ENCODE measurements at places on chromosomes 2 and 18.

- no peak for DNase-seq
Measured at GRCh38 chr2:217935235-217935879, 67.4 kb downstream of the TNS1 start.

- DNase-seq: no peak
Measured at GRCh38 chr2:70708376-70709199, 59.4 kb downstream of the ADD2 start.

GRCh38 chr2:172084395-172084644, 987 bp upstream of the DLX1 start:
- DNase-seq: no peak

DNA sequence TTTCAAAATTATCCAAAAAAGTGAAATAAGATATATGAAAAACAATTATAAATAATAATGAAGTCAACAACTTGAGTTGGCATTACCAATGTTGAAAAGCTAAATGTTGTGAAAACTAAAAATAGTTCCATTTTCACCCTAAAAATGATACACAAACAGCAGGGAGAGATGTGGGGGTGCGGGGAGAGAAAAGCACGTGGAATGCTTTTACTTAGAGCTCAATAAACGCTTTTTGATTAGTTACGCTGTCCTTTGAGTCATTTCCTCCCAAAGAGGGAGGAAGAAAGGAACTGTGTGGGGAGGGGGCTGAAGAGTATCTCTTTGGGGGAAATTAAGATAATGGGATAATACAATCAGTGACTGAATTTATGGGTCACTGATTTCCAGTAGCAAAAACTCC, 29.2 kb downstream of the ZNF521 start:
- DNase-seq: no peak

DNA sequence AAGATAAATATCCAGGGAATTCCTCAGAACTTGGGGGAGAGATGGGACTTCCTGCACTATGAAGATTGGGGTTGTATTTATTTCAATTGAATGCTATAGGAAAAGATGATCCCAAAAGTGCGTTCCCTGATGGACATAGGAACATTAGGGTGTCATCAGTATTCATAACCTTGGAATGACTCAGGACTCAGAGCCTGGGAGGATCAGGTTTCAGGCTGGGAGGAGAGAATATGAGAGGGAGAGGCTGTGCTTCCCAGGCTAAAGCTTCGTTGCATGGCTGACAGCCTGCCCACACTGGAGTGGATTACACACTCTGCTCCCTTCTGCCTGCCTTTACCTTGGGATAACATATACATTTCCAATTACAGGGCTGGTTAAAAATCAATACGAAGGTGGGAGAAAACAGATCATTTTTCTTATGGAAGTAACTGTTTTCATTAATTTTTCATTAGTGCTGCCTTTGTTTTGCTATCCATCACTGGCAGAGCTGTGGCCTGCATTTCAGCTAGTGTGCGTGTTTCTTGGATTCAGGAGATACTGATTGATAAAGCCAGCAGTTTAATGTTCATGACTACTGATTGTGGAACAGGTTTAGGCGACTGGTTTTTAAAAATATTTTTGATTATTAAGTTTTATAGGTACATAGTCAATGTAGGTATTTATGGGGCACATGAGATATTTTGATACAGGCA, 118.7 kb downstream of the KCTD1 start:
- DNase-seq: no peak

DNA sequence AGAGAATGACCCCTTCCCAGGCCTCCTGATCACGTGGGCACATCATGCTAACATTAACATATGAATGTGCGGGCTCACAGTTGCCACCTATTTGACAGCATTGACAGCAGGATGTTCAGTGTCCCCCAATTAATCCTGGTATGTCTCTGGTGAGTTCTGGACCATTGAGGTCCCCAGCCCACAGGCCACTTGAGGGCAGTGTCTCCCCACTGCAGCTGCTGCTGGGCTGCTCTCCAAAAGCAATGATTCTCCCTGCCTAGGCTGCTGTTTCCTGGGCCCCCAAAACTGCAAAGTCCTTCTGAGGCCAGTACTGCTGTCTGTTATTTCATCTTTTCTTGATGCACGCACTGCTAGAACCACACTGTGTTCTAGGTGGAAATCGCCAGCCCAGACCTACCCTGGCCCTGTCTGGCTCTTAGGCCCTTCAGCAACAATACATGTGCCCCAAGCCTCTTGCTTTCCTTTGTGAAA, 52.7 kb upstream of the MAPK4 start:
- DNase-seq: no peak

DNA sequence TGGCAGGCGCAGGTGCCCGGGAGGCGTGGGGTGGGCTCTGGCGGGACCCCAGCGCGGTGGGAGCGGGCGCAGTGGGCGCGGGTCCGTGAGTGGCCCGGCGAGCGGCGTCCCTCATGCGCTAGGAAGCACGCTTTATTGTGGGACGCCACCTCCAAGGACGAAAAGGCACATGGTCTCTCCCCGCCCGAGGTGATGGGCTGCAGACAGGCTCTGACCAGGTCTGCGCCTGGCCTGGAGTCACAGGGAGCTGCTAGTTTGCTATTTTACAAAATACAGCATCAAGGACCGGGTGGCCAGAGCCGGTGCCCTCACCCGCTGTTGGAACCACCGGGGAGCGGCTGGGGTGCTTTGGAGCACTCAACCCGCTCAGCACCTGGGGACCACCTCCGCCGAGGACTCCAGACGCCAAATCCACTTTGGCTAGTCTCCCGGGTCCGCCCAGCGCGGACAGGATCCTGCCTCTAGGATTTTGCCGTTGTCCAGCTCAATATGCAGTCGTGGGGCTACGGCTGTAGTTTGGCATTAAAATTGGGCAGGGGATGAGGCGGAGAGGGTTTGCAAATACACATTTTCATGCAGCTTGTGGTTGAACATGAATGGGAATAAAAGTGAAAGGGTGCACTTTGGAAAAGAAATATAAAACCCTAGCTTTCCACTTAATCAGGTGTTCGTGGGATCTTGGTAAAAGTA, 65.4 kb downstream of the LRRFIP1 start:
- no peak for DNase-seq

Measured in hippocampal formation (tissue), 2 donors.